ENCODE measurements at places on chromosomes 16 and 17. TPM values are rescaled to one million over a fixed set of nuclear protein-coding genes. Genes with fewer than 3 reads are reported as not detected.

DNA sequence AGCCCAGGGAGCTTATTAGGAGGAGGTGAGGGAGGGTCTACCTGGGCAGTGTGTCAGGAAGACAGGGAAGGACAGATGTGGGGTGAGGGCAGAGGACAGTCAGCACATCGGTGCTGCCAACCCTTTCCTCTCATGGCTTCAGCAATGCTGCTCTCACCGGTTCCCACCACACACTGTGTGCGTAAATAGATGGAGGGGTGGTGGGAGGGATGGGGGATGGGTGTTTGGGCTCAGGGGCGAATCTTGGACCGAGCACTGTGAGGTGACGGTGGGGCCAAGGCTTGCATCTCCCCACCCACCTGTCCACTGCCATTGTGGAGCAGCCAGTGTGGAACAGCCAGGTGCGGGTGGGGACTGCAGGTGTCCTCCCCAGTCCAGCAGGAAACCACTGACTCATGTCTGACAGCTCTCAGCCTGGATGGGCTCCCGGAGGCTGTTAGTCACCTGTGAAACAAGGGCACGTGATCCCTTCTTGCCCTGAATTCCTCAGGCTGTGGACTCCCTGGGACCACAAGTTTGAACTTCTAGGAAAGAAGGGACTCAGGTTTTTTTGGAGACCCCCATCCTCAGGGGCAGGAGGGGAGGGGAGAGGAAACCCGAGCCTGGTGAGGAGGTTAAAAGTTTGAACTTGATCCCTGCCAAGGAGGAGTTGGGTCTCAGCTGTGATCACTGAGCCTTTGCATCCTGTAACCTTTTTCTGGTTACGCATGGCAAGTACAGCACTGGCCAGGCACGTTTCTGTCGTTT lies 42.7 kb upstream of the SMPD3 start:
- DNase-seq, result no peak

The UMOD gene
- not detected for total RNA-seq

- DNase-seq, result no peak
These were observed 39.1 kb downstream of the CDRT15 start for GRCh38 chr17:14197586-14197985.

DNA sequence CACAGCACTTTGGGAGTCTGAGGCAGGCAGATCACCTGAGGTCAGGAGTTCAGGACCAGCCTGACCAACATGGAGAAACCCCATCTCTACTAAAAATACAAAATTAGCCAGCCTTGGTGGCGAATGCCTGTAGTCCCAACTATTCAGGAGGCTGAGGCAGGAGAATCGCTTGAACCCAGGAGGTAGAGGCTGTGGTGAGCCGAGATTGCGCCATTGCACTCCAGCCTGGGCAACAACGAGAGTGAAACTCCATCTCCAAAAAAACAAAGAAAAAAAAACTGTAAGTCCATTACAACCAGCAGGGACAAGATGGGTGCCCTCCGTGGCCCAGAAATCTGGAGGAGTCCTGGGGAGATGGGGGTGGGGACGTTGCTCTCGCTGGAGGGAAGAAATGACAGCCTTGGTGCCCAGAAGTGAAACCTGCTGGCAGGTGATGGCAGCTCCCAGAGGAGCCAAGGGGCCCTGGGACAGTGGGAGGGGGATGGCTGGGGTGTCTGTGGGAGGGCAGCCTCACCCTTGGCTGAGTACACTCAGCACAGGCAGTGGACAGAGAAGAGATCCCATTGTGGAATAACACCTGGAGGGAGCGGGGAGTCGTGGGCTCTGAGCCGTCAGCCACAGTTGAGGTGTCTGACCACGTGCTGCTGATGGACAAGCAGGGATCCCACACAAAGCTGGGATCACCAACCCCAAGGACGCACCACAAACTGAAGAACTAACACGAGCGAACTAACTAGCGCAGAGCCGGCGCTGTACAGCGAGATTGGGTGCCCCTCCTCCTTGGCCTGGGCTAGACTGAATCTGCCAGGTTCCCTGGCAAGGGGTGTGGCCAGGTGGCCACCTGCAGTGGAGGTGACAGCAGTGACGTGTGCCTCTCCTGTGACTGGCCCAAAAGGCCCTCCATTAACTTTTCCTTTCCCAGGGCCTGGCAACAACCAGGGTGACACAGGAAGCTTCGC lies 46.9 kb upstream of the BAHCC1 start:
- no peak for DNase-seq

GRCh38 chr17:67364847-67365737 lies 1.3 kb downstream of the PSMD12 start:
- peak; percentile 60 for DNase-seq

The ACTG1 gene
- 4,236 TPM for total RNA-seq

DNA sequence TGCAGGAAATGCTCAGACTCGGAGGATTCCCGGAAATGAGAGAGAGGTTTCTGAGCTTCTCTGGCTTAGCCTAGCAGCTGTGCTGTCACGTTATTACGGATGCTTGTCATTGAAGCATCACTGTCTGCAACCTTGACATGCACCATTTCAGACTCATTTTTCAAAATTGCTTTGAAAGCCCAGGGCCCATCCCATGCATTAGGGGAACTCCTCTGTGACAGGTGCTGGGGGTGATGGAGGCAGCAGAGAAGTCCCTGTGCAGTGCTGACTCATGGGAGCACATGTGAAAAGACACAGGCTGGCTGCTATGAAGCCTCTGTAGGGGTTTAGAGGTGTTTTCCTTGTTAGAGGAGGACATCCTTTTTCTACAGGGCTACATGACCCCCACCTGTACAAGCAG lies 214.0 kb upstream of the MPHOSPH6 start:
- no peak for DNase-seq

The IRF8 gene
- not detected for total RNA-seq

DNA sequence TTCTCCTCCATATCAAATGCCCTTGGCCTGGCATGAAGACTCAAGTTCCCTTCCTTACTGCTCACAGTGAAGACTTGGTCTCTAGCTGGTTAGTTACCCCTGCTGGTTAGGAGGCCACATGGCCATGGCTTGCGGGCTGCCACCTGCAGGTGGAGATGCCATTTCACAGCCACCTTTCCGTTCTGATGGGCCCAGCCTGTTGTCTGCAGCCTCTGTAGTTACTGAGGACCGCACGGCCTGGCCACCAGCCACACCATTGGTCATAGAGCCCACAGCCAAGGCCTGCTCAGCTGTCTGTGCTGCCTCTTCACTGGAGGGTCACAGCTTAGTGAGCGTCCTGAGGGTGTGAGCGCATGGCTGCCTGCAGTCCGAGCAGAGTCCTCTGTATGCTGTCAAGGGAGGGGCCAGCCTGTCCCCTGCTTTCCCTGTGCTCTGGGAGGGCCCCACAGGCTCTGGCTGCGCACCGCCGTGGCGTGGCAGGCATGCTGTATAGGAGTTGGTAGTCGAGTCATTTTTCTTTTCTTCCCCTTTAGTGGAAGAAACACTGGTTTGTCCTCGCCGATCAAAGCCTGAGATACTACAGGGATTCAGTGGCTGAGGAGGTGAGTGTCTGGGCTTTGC lies 59.2 kb downstream of the PLD6 start:
- DNase-seq, result no peak

The TMC8 gene
- 0.99 TPM for total RNA-seq

The CDH8 gene
- total RNA-seq, result 7.6 TPM

The EXOC7 gene
- total RNA-seq, result 158 TPM

The GP2 gene
- not detected for total RNA-seq

- DNase-seq, result no peak
These were observed 2.0 kb downstream of the OVCA2 start for GRCh38 chr17:2043785-2044184.

DNA sequence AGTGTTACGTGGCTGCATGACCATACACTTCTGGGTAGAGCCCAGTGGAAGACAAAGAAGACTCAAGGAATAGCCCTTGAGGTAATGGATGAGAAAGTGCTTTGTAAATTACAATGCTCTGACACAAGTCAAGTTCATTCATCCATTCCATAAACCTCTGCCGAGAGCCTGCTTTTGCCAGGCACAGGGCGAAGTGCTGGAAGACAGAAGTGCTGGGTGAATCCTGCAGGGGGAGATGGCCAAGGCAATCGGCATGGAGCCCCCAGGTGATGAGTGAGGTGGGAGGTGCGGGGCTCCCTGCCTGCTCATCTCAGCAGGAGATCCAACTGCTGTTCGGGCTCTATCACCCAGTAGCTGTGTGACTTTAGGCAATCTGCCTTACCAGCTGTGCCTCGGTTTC lies 2.8 kb upstream of the SOCS3 start:
- no peak for DNase-seq

The VPS25 gene
- total RNA-seq, result 66.1 TPM

- DNase-seq, result no peak
These were observed 16.6 kb upstream of the C16orf74 start for GRCh38 chr16:85767531-85767930.

DNA sequence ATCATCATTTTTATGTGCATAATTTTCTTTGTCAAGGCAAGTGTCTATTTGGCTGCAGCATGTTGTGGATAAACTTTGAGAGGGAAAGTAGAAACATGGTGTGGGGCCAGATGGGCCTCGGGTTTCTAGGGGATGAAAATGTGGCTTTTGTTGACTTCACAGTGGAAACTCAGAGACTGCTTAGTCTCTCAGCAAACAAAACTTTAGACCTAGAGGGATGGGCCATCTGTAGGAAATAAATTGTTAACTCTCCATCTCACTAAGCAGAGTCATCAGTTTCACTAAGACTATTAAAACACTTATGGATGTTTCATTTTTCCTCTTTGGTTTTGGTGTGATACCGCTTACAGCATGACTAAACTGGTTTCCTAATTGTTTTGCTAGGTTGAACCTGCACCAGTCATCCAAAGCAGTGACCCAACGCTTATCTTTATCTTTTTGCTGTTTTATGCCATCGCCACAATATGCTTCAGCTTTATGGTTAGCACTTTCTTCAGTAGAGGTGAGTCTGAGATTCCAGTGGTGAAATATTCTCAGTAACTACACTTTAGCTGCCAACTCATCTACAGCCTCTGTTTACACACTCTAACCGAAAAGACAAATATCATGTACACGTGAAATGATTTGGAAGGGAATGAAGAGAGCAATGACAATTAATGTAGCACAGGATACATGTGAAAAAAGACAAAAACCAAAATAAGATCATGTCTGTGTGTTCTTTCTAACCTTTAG lies 60.6 kb upstream of the CRYM start:
- no peak for DNase-seq

The STH gene
- total RNA-seq, result not detected

DNA sequence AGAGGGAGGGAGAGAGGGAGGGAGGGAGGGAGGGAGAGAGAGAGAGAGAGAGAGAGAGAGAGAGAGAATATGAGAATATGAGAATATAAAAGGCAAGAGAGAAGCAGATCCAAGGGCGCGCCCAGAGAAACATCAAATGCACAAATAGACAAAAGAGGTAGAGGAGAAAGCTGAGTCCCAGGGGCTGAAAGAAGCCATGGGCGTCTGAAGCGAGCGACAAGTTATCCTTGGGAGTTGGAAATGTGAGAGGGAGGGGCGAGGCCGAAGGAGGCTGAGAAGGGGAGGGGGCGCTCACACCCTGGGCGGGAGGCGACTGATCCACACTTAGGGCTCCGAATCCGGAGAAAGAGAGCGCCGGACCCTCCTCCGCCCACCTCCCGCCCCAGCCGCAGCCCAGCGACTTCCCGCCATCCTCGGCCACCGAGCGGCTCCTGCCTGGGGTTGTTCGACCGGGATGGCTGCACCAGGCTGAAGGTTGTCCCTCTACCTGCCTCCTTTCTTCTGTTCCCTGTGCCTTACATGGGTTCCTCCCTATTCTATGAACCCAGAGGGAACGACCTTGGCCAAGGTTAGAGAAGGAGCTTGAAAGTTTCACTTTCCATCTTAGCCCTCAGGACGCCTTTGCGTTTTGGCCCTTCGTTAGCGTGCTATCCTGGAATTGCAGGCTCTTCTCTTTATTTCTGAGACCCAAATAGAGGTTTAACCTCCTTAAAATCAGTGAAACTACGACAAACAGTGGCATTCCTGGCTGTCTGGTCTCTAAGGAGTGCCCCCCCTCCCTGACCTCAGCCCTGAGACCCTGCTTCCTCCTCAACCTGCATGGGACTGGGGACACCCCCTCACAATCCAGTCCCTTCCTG lies 21.2 kb upstream of the HOXB9 start:
- no peak for DNase-seq

GRCh38 chr17:2212400-2212981 lies 91.1 kb downstream of the SMG6 start:
- DNase-seq, result no peak

The EFCAB13 gene
- total RNA-seq, result 2.7 TPM

GRCh38 chr16:27413956-27414355 lies 12.0 kb downstream of the IL21R start:
- DNase-seq, result no peak

- DNase-seq, result no peak
These were observed 153.6 kb downstream of the GRIN2A start for GRCh38 chr16:10028644-10029043.

DNA sequence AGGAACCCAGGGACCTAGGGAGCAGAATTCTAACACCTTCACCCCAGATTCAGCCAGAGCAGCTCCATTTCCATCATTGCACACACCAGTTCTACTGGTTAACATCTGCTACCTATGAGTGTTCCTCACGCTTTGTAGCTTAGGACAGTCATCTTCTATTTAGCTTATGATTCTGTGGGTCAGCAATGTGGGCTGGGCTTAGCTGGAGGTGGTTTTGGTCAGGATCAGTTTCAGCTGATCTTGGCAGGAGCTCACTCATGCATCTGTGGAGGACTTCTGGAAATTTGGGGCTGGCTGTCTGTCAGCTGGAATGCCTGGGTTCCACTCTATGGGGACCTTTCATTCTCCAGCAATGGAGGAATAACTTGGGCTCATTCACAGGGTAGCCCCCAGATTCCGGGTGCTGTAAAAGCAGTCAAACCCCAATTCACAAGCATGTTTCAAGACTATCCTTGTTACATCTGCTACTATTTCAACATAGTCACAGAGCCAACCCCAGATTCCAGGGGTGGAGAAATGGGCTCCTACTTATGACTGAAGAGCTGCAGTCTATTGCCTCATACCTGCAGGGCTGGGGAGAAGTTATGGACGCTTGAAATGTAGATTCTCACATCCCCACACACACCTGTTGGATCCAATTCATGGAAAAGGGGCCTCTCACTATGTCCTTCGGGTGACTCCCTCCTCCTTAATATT lies 3.4 kb upstream of the HP start:
- DNase-seq, result no peak

- no peak for DNase-seq
These were observed 8.5 kb downstream of the LLGL1 start for GRCh38 chr17:18233803-18234518.

The SOX9 gene
- 1.9 TPM for total RNA-seq

The HSD17B1 gene
- 1.2 TPM for total RNA-seq

- DNase-seq, result no peak
These were observed 28.8 kb downstream of the TOM1L2 start for GRCh38 chr17:17943281-17943984.

DNA sequence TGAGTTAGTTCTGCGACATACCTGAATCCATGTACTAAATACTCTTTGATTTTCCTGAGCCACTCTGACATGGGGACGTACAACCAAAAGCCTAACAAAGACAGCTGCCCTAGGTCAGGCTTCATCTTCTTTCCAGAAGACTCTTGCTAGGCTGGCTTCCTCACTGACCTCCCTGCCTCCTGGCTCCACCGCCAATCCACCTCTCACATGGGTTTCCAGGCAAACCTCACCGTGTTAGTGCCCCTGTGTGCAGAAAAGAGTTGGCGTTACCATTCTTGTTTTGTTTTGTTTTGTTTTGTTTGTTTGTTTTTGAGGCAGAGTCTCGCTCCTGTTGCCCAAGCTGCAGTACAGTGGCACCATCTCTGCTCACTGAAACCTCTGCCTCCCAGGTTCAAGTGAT lies 135.3 kb downstream of the WSCD1 start:
- peak; percentile 68 for DNase-seq
